ENCODE measurements at places on chromosomes 16 and 17.

GRCh38 chr16:64627288-64627687 lies 494.6 kb downstream of the CDH11 start:
- DNase-seq, result no peak

- DNase-seq, result no peak
Measured at GRCh38 chr16:78684030-78684611, 584.7 kb downstream of the WWOX start.

- no peak for DNase-seq
Measured at GRCh38 chr16:57069635-57070370, 22.6 kb upstream of the CPNE2 start.

GRCh38 chr17:21687136-21687953 lies 5.0 kb upstream of the KCNJ18 start:
- no peak for DNase-seq

GRCh38 chr16:78474762-78475161 lies 375.3 kb downstream of the WWOX start:
- no peak for DNase-seq

- DNase-seq, result peak; percentile 91
Measured at GRCh38 chr17:61139219-61139618, 260.4 kb upstream of the TBX2 start.

DNA sequence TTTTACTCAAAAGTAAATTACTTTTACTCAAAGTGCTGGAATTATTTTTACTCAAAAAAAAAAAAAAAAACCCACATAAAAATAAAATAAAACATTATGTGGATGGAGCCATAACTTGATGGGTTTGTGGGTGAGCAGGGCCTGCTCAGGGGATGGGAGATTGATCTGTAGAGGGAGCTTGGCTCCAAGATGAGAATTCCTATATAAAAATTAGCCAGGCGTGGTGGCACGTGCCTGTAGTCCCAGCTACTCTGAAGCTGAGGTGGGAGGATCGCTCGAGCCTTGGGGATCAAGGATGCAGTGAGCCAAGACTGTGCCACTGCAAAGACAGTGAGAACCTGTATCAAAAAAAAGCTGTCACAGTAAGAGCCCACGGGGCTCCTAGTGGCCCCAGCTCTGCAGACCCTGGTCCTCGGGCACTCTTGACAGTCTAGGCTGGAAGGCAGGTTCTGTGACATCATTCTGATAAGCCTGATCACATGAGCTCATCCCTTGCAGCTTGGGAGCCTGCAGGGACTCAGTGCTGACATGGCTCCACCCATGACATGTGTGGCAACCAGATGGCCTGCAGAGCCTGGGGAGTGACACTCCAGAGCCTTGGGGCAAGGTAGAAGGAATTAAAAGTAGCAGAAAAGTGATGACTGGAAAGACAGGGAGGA lies 42.5 kb downstream of the ST3GAL2 start:
- DNase-seq, result no peak

GRCh38 chr17:75856062-75856756 lies 1.1 kb upstream of the WBP2 start:
- DNase-seq, result no peak

GRCh38 chr16:73062743-73063733 lies 15.1 kb upstream of the ZFHX3 start:
- DNase-seq, result no peak

DNA sequence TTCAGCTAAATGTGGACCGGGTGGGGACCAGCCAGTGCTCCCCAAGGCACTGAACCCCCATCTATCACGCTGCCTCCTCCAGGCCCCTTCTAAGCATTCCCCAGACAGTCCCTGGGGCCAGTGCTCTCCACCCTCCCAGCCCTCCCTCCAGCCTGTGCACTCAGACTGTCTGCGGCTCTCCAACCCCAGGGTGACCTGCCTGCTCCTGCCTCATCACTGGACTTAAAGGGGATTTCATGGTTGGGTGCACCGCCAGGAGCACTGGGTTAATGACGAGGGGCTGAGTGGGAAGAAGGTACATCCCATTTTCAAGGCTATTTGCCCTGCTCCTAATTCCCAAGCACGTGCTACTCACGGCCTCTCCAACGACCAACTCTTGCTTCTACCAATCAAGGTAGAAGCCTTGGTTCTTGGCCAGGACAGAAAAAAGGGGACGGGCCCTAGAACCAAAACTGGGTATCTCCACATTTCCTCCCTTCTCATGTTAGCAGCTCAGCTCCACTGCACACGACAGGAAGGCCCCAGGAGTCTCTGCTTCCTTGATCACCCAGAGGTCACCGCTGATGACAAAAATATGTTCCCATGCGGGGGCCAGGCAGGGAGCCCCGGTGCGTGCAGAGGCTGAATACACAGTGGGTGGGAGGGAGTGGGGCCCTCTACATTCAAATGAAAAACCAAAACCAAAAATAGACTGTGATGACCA lies 3.5 kb upstream of the ABR start:
- DNase-seq, result no peak

- DNase-seq, result peak; percentile 22
Measured at GRCh38 chr17:59361916-59362810, 30.7 kb downstream of the YPEL2 start.

DNA sequence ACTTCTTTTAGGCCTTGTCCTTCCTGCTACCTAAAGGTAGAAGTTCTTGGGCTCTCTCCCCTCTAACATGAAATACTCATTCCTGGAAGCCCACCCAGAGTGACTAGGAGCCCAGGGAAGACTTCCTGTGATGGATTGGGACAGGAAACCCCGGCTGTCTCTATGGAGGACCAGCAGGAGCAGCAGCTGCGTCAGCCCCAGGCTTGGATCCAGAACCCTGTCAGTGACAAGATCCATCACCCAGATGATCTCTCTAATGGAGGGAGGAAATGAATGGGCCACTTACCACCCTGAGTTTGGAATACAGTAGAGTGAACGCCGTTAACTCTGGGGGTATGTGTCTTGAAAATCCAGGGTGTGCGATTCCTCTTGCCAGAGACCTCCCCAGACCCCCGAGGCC lies 195.7 kb upstream of the WSCD1 start:
- DNase-seq, result no peak

GRCh38 chr17:80844418-80844990 lies 147.1 kb upstream of the CHMP6 start:
- DNase-seq, result no peak

DNA sequence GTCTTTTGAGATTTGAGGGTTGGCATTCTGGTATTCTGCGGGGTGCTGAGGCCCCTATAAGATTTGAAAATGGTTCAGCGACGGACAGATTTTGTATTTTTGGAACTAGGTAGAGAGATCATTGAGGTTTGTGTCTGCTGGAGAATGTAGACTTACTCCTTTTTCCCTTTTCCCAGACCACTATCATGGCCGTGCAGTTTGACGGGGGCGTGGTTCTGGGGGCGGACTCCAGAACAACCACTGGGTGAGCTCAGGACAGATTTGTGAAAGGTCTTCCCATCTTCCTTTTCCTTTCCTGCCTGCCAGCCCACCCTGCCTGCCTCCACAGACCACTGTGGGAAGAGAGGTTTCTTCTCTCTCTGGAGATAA lies 572 bp downstream of the PSMB6 start:
- no peak for DNase-seq

DNA sequence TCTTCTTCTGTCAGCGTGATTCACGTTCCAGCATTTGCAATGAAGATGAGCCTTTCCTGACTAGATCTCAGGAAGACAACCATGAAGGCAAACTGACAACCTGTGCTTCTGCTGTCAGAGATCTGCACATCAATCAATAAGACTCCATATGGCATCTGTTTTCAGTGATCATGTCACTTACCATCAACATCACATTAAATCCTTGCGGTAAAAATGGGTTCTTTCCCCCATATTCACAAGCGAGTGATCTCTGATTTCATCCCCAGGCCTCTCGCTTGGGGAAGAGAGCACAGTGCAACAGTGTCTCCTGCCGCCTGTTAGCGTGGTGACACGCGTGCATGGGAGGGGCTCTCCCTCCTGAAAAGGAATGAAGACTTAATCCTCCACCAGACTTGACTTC lies 11.1 kb downstream of the NACA2 start:
- DNase-seq, result no peak

Measured in CD4-positive, alpha-beta T cell (primary cell).